ENCODE measurements at places on chromosomes 2 and 18.
A peak's percentile ranks its signal among the peaks of the same experiment; 100 is the strongest.

GRCh38 chr18:53784253-53784652 is 440.2 kb downstream of the MBD2 start:
- DNase-seq = no peak

GRCh38 chr18:70377857-70378701 is 89.2 kb downstream of the SOCS6 start:
- no peak for DNase-seq

GRCh38 chr2:182668671-182669070 is 47.4 kb upstream of the DNAJC10 start:
- DNase-seq = peak; percentile 10

DNA sequence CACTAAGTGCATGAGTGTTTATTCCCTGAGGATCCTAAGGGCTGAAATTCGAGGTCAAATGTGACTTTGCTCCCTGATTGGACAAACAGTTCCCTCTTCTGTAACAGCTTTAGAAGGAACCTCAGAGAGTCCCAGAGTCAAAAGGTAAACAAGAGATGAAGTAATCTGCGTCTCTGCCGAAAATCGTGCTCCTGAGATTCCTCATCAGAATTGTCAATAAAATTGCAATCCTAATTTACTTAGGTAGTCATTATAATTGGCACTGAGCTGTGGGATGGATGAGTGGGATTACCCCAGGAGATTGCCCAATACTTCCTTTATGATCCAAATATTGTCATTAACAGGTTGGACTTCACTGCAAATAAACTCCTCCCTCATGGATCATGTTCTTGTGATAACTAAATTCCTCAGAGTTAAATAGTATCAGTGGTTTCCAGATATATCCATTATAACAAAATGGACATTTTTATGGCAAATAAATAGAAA is 907 bp upstream of the SUCLG1 start:
- no peak for DNase-seq

DNA sequence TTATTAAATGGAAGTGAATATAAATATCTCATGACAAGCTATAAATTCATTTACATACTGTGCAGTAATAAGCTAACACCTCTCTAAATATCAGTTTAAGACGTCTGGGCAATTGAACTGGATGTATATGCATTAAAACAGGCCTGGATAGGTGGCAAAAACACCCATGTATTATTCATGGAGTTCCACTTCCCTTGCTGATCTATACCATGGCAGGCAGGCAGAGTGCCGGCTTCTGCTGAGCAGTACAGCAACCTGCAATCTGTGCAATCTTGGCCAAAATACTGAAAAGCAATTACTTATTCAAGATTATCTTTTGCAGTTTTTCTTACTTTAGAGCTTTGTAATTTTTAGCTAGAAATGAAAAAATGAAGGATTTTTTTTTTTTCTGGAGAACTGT is 112.1 kb upstream of the PIEZO2 start:
- DNase-seq = no peak

- no peak for DNase-seq
Measured at GRCh38 chr2:64456293-64456692, 2.3 kb downstream of the LGALSL start.

DNA sequence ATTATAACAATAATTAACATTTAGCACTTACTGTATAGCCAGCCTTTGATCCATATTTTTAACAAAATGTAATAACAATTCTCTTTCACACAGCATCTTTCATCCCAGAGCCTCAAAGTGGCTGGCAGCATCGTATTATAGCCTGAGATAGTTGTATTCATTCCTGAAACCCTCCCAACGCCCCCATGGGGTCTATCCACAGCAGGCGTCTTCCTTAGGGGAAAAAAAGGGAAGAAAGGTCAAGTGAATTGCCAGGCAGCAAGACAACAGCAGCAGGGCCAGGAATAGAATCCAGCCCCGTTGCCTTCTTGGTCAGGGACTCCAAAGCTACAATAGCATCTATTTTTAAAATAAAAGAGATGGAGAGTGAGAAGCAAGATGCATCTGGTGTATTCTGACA is 424.4 kb upstream of the ID2 start:
- peak; percentile 30 for DNase-seq

DNA sequence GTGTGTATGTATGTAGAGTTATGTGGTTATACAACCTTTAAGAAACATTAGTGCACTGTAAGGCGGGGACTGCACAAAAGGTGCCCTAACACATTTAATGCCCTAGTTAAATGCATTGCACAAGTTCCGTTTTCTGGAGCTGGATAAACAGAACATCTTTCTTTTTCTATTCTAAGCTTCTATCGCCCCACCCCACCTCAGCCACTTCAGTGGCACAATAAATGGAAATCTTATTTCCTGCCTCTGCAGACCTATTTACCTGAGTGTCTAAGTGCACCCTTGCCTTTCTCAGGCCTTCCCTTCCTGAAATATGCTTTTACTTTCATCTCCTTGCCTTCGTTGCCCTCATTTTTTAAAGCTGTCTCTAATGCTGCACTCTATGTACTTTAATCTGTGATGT is 123.5 kb downstream of the TANC1 start:
- no peak for DNase-seq

DNA sequence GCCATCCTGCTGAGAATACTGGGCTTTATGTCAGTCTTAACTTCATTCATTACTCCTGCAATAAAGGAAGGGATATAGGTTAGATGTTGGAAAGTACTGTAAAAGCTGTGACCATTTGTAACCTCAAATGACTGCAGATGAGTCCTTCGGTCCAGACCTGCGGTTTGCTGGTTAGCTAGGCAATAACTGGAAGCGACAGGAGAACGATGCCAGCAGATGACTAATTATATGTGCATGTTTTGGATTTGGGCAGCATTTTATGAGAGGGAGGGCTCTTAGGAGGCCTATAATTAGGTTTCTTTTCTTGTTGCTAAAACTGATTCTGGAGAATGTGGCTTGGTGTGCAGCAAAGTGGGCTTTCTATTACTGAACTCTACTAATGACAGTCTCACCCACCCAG is 205.6 kb downstream of the TMEM182 start:
- DNase-seq = no peak

GRCh38 chr2:85578243-85579180 is 1.1 kb downstream of the VAMP8 start:
- DNase-seq = peak; percentile 65

DNA sequence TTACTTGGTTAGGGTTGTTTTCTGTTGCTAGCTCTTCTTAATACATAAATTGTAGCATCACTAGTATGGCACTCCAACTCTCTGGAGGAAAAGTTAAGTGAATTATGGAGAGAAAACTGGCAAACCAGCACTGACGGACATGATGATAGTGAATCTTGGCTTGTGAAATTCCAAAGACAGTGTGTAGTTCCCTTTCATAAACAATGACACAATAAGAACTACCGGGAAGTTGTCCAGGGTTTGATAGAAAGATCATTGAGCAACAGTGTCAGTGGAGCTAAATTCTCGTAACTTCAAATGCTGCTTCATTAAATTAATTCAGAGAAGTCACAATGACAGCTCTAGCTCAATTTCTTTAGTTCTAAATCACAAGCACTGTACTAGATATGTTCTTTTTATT is 66.5 kb downstream of the RIT2 start:
- DNase-seq = no peak

GRCh38 chr18:46629361-46629760 is 27.7 kb downstream of the LOXHD1 start:
- DNase-seq = no peak

DNA sequence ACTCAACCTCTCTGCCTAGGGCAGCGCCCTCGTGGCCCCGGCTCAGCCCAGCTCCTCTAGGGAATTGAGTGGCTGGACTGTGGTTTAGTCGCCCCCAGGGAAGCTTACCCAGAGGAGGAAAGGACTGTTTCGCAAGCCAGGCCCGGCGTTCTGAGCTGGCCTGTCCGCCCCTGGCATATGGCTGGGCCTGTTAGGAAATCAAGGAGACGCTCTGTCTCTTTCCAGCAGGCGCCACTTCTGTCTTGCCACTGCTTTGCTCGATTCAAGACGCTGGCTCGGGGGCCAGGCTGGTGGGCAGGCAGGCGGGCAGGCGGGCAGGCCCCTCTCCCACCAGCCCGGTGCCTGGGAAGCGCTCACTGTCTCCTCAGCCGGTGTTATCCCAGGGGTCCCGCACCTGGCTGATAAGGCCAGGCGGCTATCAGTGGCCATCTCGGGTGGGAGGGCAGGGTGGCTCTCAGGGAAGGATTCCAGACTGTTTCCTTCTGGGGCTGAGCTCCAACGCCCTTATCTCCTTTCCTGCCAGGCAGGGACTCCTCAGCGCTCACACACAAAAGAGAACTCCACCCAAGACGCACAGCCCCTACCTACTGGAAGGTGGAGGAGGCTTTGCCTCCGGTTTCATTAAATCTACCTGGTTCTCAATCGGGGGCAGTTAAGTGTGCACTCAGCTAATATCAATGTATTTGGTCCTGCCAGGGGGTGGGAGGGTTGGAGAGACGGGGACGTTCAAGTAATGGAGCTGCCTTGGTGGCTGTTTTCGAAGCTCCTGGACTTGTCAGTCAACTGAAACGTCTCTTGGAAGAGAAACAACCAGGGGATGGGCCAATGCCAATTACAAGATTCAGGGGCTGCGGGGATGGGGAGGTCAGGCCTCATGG is 109.1 kb downstream of the SMAD7 start:
- DNase-seq = peak; percentile 69

DNA sequence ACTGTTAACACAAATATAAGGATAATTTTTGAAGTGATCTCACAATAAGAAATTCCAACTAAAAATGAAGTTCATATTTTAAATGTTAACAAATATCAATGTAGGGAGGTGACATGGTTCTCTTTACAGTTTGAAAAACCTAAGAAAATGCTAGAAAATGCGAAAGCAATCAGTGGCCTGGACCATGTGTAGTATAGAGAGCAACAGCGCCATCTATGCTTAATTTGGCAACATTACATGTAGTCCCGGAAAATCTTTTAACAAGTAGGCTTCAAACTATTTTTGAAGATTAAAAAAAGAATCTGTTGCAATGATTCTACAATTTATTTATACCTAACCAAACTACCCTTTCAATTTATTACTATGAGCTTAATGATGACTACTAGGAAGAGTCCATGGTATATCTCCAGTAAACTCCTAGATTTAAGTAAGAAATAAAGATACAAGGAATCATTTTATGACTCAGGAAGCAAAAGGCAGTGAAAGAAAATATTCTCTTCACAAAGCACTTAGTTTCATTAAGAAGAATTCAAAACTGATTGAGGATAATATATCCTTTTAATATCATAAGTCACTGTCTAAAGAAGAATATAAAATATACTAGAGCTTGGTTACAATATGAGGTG is 33.3 kb downstream of the NDUFA10 start:
- DNase-seq = no peak

DNA sequence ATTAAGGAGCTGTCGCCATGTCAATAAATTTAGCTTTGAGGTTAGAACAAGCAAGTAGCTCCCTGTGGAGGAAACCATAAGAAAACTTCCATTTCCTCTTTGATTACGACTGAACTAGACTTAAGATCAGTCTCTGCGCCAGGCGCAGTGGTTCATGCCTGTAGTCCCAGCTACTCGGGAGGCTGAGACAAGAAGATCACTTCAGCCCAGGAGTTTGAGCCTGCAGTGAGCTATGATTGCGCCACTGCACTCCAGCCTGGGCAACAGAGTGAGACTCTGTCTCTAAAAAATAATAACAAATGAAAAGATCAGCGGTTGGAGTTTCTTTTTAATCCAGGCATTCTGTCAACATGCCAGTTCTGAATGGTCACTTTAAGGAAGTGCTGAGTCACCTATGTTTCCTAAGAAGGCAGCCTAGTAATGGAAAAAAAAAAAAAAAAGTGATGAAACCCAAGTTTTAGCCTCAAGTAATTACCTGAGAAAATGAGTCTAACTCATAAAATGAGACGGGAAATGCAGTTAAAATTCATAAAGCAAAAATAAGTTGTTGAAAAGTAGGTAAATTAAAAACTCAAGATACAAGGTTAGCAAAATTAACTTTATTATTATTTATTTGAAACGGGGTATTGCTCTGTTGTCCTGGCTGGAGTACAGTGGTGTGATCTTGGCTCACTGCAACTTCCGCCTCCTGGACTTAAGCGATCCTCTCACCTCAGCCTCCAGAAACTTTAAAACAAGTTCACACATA is 10.2 kb downstream of the C18orf32 start:
- DNase-seq = no peak

DNA sequence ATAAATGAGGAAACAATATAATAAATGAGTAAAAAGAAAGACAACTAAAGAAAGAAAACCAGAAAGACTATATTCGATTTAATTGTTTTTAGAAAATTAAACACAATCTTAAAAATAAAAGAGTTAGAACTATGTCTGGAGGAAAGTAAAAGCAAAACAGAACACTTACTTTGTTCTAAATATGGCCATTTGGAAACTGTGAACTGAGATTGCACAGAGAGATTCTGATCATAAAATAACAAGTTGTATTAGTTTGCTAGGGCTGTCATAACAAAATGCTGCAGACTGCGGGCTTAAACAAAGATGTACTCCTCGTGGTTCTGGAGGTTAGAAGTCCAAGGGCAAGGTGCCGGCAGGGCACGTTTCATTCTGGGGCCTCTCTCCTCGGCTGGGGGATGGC is 128.1 kb upstream of the AQP4 start:
- no peak for DNase-seq

- DNase-seq = no peak
Measured at GRCh38 chr18:48051945-48052840, 121.7 kb upstream of the SMAD2 start.

- DNase-seq = no peak
Measured at GRCh38 chr2:159130302-159130701, 156.2 kb downstream of the WDSUB1 start.

DNA sequence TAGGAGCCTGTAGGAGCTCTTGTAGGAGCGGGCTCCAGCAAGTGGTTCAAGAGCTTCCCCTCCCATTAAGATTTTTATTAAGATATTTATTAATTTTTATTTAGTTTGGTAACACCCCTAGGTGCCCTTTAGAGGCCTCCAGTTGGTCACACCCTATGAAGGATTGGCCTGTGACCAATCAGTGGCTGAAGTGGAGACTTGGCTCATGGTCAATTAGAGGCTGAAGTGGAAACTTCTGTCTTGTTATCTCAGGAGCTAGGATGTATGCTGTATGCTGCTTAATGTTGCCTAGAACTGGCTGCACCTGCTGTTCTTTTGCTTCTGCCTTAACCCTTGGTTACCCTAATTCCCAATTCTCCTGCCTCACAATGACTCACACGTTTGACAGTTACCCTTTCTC is 48.7 kb downstream of the DHRS9 start:
- no peak for DNase-seq

DNA sequence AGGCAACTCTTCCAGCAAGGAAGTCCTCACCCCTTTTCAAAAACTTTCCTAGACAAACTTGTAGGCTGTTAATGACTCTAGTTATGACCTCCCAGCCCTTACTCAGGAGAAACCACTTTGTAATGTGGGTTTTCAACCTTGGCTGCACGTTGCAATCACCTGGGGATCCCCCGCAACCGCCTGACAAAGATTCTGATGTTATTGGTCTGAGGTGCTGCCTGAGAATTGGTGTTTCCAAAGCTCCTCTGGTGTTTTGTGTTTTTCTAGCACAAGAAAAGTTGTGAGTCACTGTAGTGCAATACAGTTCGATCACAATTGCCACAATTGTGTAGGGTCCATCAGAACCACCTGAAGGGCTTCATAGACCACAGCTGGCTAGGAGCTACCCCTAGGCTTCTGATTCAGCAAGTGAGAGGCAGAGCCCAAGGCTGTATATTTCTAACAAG is 121.6 kb downstream of the SP100 start:
- no peak for DNase-seq
